Stimulated activated CD8-positive, alpha-beta memory T cell treated with anti-CD3 and anti-CD28 coated beads, Interleukin-7, amount 100 ng/mL, for 48 hours (primary cell): ENCODE measurements at places on chromosomes 11 and 22.

DNA sequence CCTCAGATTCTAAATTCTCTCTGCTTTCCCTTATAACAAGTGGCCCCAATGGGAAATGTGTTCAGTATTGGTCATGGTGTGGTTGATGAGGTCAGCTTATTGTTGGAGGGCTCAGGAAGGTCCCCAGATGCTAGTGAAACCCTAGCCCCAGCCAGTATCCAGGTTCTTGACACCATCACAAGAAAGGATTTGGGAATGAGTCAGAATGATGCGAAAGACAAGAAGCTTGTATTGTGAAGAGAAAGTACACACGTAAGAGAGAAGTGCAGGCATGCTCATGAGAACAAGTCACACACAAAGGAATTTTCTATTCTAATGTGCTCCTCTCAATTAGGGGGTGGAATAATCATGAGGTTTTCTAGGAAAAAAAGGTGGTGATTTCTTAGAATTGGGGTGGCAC is 34.9 kb upstream of the TRPC6 start:
- no peak for DNase-seq

- DNase-seq, result no peak
Measured at GRCh38 chr11:106216281-106216680, 138.8 kb downstream of the AASDHPPT start.

GRCh38 chr22:48896766-48897644 is 930.7 kb downstream of the BRD1 start:
- no peak for DNase-seq

- no peak for DNase-seq
Measured at GRCh38 chr22:37301144-37301830, 19.0 kb downstream of the CYTH4 start.

GRCh38 chr11:68463714-68464113 is 3.2 kb downstream of the PPP6R3 start:
- DNase-seq, result no peak

- DNase-seq, result no peak
Measured at GRCh38 chr22:45472426-45472825, 30.3 kb upstream of the FBLN1 start.

GRCh38 chr11:28223577-28223976 is 115.4 kb downstream of the METTL15 start:
- no peak for DNase-seq

DNA sequence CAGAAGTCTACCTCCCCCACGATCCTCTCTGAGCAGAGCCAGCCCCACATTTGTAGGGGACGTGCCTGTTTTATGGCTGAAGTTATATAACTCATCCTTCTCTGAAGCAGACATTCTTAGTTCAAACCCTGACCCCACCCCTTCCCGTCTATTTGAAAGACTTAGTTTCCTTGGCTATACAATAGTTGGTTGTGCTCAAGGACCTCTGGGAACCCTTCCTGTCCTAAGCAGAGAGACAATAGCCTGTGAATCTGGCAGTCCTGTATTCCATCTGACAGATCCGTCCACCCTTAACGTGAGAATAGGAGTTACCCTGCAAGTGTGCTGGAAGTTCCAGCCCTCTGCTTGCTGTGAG is 75.2 kb downstream of the MN1 start:
- DNase-seq, result no peak

GRCh38 chr11:60121264-60121663 is 32.8 kb downstream of the MS4A2 start:
- no peak for DNase-seq

DNA sequence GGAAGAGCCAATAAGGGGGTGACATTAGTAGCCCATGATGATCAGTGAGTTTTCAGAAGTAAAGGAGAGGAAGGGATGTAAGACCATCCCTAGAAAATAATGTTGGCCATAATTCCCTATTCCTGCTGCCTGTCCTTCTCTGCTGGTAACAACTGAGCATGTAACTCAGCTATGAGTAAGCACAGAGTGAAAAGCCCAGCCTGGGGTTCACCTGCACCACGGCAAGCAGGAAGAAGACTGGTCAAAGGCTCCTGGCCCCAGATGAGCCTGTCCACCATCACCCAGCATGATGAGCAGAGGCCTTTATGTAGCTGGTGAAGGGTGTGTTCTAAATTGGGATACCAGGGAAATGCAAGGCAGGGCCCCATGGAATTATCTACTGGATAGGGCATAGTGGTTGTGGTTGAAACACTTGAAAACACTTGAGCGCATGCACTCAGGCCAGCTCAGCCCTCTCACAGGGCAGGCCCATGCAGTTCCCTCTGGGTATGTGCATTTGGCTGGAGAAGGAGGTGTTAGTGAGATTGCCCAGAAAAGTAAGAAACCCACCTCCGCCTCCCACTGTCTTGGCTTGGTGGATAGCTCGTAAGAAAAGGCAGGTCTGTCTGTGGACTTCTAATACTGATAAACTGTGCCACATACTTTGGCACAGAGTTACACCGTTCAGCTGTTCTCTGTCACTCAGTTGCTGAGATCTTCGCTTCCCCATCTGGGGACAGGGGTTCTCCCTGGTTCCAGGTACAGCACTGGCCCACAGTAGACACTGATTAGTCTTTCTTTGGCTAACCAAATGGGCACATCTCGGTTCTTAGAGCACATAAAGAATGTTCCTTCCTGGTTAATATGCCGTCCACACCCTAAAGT is 86.8 kb downstream of the AMOTL1 start:
- DNase-seq, result no peak
